ENCODE measurements at places on chromosomes 6 and 20.

DNA sequence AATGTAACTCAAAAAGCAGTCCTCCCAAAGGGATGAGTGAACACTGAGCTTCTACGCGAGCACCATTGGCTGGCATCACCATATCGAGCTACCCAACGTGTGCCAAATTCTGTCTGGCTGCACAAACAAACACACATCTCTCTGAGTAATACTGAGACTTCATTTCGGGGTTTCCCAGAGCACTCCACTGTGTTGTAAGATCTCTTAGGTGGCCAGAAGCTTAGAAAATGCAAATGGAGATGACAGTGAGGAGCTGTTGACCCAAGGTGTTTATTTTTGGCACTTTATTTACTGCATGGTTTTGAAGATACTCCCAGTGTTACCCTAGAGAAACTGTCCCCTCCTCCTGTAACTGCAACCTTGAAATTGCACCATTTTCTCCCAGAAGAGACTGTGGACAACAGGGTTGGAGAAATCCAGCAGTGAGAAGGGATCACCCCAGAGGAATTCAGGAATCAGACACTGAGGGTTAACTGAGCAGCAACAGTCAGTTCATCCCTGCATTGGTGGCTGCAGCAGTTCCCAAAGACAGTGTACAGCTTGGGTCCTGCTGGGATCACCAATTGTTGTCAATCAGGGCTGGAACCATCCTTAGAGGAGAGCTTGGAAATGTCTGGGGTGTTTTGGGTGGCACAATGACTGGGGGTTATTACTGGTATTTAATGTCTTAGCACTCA lies 1.0 kb upstream of the RIPOR2 start:
- DNase-seq: no peak

GRCh38 chr6:124903797-124904196 lies 58.4 kb upstream of the RNF217 start:
- DNase-seq: no peak

DNA sequence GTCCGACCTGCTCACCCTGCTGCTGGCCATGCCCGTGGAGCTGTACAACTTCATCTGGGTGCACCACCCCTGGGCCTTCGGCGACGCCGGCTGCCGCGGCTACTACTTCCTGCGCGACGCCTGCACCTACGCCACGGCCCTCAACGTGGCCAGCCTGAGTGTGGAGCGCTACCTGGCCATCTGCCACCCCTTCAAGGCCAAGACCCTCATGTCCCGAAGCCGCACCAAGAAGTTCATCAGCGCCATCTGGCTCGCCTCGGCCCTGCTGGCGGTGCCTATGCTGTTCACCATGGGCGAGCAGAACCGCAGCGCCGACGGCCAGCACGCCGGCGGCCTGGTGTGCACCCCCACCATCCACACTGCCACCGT lies 885 bp downstream of the NTSR1 start:
- DNase-seq: no peak

- no peak for DNase-seq
Observed at GRCh38 chr6:91171754-91172462, 585.0 kb upstream of the MAP3K7 start.

DNA sequence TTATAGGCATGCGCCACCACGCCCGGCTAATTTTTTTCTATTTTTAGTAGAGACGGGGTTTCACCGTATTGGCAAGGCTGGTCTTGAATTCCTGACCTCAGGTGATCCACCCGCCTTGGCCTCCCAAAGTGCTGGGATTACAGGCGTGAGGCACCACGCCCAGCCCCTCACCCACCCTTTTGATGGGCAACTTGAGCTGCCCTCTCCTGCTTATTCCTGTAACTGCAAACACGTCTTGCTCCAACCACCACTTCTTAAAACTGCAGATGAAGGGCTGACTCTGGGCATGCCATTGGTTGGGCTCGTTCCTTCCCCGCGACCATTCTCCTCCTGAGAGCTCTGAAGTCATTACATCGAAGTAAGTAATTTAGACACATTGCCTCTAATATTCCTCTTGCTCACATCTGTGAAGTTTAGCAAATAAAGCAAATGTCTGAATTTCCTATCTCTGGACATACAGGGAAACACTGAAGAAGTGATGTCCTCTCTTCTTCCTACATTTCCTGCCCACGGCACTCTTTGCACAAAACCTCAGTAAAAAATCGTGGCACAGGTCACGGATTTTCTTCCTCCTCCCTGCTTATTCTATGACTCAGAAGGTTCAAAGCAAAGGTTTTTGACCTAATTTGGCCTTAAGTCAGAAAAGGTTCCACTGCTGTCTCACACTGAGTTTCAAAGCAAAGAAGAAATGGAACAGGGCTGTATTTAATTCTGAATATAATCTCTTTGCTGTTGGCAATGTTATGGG lies 117.5 kb downstream of the GMPR start:
- DNase-seq: no peak

DNA sequence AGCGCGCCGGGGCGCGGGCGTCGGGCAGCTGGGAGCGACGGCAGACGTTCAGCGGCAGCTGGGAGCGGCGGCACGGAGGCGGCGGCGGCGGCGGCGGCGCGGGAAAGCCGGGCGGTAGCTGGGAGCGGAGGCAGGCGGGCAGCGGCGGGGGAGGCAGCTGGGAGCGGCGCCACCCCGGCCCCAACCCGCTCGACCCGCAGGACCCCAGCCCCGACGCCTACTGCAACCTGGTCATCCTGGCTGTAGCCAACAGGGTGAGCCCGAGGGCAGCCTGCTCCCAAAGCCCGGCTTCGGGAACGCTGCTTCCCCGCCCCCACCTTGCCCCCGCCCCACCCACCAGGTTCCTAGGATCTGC lies 8.9 kb downstream of the CCM2L start:
- no peak for DNase-seq

DNA sequence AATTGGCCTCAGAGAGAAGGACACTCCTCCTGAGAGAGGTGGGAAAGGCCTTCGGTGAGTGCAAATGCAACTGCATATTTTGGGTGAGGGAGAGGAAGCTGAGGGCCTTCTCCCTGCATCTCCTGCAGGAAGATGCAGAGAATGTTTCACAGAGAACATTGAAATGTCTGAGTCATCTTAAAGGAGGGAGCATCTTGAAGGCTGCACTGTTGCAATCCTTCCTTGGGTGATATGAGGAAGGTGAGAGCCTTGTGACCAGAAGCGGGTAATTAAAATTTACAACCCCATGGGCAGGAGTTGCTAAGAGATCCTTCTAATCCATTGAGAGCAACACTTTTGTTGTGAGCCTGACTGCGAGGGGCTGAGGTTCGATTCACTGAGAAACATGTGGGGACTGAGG lies 375.7 kb upstream of the MARCKS start:
- no peak for DNase-seq

GRCh38 chr20:2292416-2293110 lies 3.2 kb upstream of the TGM3 start:
- no peak for DNase-seq

DNA sequence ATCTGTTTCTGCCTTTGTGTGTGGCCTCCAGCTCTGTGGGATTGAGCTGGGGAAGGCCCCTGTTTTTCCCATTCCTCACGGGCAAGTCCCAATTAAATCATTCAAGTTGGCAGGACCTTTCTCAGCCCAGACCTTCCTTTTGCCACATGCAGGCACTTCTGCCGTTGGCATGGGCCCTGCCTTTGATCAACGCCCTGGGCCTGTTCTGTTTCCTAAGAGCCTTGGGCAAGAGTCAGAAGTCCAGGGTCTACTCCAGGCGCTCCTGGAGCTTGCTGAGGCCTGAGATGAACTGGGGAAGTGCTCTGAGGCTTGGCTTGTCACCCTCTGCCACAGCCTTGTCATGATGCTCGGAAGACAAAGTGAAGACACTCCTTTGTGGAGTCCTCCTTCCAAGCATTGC lies 7.1 kb downstream of the IP6K3 start:
- DNase-seq: no peak

DNA sequence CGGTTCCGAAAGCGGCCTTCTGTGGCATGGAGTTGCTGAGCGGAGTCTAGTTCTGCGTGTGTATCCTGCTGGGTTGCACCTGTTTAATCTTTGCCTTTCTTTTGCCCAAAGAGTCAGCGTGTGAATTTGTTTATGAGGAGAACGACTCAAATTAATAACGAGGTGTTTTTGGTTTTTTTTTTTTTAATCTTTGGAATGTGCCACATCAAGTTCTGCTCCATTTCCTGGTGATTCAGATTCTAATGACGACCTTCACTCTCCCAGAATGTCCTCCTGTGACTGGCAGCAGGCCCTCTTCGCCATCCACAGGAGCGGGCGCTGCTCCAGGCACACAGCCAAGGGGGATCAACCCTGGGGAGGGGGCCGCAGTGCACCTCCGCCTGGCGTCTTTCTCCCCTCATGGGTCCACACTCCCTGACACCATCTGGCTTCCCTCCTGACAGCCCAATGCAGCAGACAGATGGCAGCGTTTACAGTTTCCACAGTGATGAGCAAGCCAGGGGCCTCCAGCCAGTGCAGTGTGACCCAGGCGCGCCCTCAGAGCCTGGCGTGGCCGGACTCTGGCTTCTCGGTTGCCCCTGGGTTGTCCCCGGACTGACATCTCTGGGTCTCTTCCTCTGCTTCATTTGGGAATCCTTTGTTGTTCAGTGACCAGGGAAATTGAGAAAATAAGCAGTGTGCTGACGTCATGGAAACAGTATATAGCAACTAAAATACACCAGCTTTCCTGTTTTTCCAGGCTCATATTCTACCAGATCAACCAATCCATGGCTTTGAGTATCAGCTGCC lies 27.5 kb upstream of the AFDN start:
- peak; percentile 49 for DNase-seq

DNA sequence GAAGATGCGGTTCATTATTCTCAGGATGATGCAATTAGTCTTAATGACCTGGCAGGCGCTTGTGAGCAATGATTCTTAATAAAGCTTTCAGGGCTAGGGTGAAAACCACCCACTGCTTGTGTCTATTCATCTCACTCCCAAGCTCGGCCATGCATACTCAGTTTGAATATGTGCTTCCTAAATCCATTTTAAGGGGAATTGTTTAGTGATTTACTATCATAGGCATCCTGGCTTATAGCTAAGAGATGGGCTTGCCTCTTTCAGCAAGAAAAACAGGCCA lies 141.1 kb upstream of the SLC24A3 start:
- no peak for DNase-seq

DNA sequence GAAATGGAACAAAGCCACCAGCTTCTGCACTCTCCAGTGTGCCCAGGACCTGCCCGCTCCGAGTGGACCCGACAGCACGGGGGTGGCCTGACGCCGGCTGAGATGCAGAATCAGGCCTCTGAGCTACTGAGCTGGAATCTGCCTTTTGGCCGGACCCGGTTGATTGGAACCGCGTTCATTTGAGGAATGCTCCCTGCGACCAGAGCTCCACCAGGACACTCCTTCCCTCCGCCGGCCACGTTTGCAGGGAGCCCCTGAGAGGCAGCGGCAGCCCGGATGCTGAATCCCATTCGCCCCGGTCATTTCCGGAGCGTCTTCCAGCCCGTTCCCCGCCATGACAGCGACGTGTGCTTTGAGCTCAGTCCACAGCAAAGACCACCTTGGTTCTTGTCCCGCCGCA lies 392.7 kb downstream of the THBS2 start:
- DNase-seq: no peak

DNA sequence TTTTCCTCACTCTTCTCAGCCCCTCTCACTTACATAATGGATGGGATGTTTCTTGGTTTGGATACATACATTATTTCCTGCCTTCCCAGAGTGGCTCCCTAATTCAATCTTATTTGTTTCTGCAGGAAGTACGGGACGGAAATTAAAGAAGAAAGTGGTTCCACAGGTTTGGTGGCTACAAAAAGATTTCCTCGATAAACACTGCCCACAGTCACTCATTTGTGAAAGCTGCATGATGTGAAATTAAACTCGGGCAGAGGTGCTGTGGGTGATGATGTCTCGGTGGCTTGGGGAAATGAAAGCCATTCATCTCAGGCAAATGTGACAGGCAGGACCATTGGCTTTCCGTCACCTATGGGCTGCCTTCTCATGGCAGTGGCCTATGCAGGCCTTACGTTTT lies 119.5 kb upstream of the KCNG1 start:
- DNase-seq: no peak

GRCh38 chr20:36334281-36335205 lies 28.4 kb downstream of the DLGAP4 start:
- DNase-seq: no peak

GRCh38 chr6:41379306-41379705 lies 43.9 kb downstream of the NCR2 start:
- DNase-seq: no peak

GRCh38 chr6:25927756-25928216 lies 2.7 kb downstream of the SLC17A2 start:
- DNase-seq: no peak

DNA sequence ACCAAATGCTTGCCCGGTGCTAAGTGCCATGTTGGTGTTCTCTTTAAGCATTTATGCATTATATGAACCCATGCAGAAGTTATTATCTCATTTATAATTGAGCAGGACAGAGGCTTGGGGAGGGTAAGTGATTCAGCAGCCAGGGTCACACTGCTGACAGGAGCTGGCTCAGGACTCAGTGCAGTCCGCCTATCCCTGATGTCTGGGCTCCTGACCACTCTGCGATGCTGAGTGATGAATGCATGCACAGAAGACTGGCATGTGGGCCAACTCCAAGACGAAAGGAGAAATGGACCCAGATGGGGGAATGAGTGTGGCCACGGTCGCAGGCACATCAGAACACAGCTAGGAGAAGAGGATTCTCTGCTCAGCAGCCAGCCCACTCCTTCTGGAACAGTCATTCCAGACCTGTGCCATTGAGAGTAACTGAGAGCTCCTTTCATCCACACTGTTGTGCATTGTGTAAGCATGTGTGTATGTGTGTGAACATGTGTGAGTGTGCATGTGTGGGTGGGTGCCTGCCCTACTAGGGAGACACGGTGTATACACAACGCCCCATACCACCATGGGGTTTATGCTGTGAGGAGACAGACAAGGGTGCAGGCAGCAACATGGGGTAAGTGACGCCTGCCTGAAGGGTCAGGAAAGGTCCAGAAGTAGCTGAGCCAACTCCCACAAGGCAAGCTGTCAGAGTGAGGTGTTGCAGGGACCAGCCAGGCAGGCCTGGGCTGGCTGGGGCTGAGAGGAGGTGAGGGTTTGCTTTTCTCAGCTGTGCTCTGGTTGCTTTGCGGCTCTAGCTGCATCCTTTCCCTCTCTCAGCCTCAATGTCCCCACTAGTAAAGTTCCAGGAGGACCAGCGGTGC lies 97.8 kb upstream of the PMEPA1 start:
- no peak for DNase-seq

GRCh38 chr6:17865243-17865642 lies 122.2 kb downstream of the KIF13A start:
- DNase-seq: no peak

GRCh38 chr6:35058865-35059522 lies 82.1 kb downstream of the TCP11 start:
- no peak for DNase-seq

DNA sequence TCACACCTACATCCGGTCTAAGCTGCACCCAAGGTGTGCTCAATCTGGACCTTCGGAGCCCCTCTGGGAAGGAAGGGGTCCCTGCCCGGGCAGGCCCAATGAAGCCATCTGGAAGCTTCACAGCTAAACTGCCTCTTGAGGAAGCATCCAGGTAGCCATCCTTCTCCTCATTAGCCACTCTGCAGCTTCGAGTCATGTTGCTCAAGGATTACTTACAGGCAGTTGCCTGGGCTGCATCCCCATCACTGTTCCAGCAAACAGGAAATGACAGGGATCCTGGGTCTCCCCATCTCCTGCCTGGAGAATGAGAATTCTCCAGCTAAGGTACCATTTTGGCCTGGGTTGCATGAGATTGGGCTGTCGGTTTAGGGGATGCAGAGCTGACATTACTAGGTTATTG lies 91.7 kb downstream of the ERMARD start:
- no peak for DNase-seq
